ENCODE measurements at places on chromosomes 6 and 20.

DNA sequence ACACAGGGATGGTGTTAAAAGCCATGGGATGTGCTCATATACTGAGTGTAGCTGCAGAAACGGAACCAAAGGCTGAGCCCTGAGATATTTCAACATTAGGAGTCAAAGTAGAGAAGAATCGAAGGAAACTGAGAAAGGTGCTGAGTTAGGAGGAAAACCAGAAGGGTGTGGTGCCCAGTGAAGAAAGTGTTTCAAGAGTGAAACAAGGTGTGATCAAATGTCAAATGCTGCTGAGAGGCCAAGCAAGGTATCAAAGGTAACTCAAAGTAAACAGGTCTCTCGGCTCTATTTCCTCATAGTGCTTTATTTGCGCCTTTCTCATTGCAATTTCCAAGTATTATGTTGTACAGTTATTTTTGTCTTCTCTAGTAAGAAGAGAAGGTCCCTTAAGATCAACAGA lies 94.1 kb downstream of the PRDM1 start:
- no peak for DNase-seq

DNA sequence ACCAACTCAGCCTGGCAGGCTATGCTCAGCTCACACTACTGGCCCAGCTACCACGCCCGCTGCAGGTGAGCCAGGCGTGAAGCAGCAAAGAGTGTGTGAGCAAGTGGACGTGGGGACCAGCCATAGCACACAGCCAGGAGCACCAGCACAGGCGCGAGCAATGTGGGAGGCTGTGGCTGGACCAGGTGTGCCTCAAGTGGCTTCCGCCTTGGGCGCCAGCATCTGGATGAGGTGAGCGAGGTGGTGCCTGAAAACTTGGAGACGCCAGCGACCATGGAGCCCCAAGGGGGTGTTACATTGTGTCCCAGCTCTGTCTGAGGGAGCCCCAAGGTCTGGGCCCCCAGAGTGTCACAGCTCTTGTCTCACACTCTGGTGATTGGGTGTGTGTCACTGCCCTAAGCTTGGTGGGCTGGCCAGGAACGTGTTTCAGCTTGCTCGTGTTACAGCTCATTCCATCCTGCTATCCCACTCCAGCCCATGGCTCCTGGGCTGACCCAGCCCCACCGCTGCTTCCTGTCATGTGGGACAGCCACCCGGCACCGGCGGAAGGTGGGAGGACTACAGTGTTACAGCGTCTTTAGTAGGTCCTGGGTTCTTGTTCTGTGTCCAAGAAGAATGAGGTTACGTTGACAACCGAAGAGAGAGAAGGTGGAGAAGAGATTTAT lies 508.0 kb upstream of the MMS22L start:
- no peak for DNase-seq

GRCh38 chr6:30060606-30061091 lies 416 bp upstream of the POLR1H start:
- no peak for DNase-seq

DNA sequence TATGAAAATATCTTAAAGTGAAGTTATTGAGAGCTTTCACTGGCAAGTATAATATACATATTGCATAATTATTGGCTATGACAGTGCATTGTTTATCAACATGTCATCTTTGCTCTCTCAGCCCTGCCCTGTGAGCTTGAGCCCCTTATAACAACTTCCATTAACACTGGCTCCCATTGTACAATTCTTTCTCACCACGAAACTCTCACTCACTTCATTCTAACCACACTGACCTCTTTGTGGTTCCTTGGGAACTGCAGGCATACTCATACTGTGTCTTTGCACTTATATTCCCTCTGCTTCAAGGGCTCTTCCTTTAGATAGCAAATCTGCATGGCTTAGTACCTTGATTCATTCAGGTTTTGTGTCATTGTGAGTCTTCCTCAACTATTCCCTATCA lies 411.8 kb downstream of the CDKAL1 start:
- no peak for DNase-seq

GRCh38 chr6:36197739-36198221 lies 1.2 kb downstream of the BRPF3 start:
- peak; percentile 31 for DNase-seq

DNA sequence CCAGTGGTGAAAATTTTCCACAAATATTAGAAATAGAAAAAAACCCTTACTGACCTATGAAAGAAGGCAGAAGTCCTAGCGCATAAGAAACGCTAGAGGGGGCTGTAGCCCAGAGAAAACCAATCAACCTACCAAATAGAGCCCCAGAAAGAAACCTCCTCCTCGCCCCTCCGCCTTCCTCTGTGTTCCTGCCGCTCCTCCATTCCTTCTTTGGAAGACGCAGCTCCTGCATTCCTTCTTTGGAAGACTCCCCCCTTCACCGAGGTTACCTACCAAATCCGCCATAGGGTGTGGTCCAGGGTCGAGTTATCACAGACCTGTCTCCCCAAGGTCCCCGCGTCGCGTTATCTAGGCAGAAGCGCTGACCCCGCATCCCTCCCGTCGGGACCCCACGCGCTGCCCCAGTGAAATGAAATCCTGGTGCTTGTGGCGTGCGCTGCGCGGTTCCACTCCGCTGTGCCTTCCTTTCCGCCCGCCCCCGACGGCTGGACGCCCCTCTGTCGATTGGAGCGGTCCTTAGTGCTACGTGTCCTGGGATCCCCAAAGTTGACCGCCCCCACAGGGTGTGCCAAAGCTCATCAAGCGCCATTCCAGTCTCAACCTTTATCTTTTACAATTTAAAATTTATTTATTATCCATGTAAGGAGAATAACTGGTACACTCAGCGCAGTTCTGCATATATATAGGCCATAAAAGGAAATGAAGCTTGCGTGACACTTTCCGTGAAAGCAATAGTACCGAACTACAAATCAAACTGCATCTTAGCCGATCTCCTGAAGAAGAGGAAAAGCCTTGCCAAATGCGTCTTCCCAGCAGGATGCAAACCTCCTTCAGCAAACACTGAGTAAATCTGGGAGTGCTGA lies 13.0 kb downstream of the RPP21 start:
- DNase-seq: peak; percentile 46

- no peak for DNase-seq
Measured at GRCh38 chr6:6844530-6844929, 256.0 kb downstream of the LY86 start.

DNA sequence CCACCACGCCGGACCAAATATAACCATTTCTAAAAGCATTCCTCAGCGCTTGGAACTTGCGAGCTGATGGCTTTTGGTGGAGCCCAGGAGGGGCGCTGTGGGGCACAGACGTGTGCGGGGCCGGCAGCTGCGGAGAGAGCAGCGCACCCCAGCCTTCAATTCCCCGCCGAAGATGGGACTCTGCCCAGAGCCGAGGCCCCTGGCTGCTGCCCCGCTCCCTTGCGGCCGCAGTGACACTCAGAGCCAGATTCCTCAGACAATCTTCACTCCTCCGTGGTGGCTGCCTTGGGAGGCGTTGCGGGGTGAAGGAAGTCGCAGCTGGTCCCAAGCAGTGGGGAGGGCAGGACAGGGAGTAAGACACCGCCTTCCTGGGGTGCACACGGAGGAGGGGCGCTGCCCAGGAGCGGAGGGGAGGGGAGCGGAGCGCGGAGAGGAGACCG lies 87.7 kb downstream of the TMEM242 start:
- DNase-seq: peak; percentile 42

DNA sequence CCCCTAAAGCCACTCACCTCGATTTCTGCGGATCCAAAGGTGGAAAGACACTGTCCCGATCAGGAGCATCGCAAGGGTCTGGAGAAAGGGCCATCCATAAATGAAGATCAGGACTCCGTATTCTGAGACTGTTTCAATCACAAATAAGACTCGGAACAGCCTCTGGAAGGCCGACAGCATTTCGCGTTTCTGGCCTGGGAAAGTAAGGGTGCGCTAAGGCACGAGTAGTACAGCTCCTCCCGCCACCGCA lies 44.6 kb downstream of the DPPA5 start:
- DNase-seq: no peak

- no peak for DNase-seq
Measured at GRCh38 chr6:168035661-168036545, 38.4 kb downstream of the KIF25 start.

GRCh38 chr6:20061952-20062351 lies 150.3 kb downstream of the MBOAT1 start:
- DNase-seq: no peak

DNA sequence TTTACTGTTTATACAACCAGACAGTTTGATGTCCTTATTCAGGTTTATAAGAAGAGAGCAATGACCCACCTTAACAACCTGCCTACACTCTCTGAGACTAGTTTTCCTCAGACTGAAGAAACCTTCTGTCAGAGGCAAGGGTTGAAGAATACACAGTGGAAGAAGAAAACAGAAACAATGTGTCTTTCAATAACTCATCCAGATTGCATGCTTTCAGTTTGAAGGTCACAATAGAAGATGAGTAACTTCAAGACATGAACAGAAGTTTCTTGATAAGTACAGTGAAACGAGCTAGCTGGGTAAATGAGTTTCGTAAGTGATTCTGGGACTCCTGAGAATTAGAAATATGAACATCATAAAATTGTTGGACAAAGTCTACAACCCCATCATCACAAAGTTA lies 141.7 kb downstream of the STXBP5 start:
- no peak for DNase-seq

GRCh38 chr6:73968221-73968757 lies 272.3 kb downstream of the CD109 start:
- no peak for DNase-seq

GRCh38 chr6:113651120-113651519 lies 206.0 kb upstream of the MARCKS start:
- DNase-seq: peak; percentile 71

DNA sequence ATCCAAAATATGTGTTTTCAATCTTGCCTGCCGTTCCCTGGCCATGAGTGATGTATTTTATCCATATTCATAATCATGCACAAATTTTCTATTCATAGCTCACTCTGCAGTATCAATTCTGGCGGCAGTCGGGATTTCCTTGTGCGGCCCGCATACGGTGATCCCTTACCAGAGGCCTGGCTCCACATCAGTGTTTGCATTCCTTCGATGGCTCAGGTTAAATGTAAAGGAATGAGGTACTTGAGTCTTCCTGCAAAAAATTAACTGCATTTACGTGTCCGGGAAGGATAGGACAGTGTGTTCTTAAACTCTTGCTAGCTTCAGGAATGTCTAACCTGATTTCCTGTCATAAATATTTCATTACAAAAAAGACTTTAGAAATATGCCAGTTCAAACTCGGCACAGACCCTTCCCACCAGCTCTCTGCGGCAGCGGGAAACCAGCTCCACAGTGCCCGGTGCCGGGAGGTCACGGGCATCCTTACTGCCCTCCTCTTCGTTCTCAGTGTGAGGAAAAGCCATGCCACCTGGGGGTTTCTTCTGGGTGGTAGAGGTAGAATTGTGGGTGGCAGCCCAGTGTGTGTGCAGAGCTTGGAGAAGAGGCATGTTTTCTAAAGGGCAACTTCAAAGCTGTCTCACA lies 154.5 kb downstream of the MOXD1 start:
- DNase-seq: no peak

DNA sequence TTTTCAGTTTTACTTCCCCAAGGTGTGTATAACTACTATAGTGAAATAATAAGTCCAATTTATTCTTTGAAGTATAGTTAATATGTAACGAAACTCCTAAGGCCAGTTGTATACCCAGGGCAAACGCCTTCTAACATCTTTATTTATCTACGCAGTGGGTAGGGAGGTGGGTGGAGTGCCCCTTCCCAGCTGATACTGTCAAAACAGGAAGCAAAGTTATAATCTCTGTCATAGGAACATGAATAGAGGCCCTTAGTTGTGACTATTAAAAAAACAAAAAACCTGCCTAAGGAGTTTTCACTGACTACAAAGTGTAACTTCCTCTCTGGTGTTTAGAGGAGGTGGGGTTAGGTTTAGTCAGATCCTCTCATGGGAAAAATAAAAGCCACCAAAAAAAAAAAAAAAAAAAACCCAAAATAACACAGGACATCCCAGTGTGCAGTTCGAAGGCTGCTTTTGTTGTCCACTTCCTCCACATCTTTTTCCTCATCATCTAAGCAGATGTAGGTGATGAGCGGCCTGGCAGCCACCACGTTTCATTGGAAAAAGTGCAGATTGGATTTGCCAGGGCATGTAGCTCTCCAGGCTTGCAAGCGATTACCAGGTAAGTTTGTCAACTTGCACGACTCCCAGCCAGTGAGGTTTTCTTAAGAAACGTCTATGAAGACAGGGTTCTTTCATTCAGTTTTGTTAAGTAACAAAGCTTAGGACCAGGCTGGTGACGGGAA lies 58.7 kb downstream of the UTRN start:
- no peak for DNase-seq

DNA sequence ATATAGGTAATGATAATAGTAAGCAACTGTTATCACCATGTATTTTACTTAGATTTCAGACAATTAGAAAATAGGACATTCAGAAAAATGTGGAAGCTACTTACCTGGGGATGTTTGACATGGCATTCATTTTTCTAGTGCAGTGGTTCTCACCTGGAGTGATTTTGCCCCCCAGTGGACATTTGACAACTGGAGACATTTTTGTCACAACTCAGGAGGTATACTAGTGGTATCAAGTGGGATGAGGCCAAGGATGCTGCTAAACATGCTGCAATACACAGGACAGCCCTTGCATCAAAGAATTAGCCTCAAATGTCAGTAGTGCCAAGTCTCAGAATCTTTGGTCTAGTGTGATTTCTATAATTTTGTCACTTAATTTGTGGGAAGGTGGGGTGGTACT lies 36.1 kb downstream of the NUS1 start:
- no peak for DNase-seq

- DNase-seq: no peak
Measured at GRCh38 chr6:16540804-16541752, 220.2 kb downstream of the ATXN1 start.

- DNase-seq: no peak
Measured at GRCh38 chr6:43665376-43665775, 20.5 kb downstream of the RSPH9 start.

GRCh38 chr6:118401325-118401975 lies 146.6 kb upstream of the PLN start:
- no peak for DNase-seq

DNA sequence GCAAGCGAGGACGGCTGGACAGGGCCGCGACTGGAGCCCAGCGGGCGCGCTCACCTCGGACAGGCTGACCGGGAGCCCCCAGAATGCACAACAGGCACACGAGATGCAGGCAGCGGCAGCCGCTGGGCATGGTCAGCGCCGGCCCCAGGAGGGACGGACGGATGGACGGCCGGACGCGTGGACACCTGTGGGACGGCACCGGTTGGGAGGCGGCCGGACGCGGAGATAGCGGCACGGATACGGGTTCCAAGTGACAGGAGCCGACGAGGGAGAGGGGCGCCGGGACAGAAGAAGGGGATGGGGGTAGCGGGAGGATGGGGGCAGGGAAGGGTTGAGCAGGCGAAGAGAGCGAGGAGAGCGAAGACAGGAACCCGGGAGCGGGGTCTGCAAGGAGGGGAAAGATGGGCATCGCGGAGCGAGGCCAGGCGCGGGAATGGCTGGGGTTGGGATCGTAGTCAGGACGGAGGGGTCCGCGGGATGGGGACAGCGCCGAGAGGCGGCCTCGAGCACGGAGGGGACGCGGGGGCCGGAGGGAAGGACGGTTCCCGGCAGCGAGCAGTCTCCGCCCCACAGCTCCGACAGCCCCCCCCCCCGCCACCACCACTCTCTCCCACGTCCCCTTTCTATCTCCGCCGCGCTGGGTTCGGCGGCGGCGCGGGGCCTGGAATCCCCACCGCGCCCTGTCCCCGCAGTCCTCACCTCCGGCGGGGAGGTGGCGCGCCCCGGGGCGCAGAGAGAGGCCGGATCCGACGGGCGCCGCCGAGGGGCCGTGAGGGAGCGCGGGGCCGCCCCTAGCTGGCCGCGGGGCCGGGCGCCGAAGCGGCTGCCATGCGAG lies 435 bp downstream of the DLK2 start:
- peak; percentile 80 for DNase-seq

- DNase-seq: no peak
Measured at GRCh38 chr6:41344876-41345275, 9.5 kb downstream of the NCR2 start.
